ENCODE measurements at places on chromosomes 2 and 18.
A peak's percentile ranks its signal among the peaks of the same experiment; 100 is the strongest.

DNA sequence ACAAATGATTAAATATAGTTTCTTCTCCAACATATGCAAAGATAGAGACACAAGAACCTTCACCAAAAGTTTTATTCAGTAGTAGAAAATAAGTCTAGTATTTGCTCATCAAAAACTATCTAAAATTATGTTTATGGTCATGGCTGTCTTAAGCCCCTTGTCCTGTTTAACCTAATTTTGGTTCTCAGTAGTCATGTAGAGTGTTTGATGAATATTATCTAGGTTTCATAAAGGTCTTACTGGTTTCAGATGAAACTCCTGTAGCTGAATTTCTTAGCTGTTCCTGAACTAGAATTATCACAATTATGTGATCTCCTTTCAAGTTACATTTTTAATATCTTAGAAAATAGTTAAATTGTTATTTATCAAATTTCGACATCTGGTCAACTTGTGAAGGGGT lies 228.0 kb upstream of the SPHKAP start:
- no peak for DNase-seq

- no peak for DNase-seq
Observed at GRCh38 chr2:59888015-59888414, 665.4 kb downstream of the BCL11A start.

GRCh38 chr18:28176698-28176947 lies 307 bp downstream of the CDH2 start:
- DNase-seq = no peak

GRCh38 chr2:189254268-189254883 lies 74.8 kb upstream of the COL5A2 start:
- DNase-seq = no peak

GRCh38 chr2:10864251-10864650 lies 47.5 kb upstream of the KCNF1 start:
- DNase-seq = no peak

GRCh38 chr18:63683890-63684289 lies 18.9 kb upstream of the SERPINB11 start:
- no peak for DNase-seq

- DNase-seq = no peak
Observed at GRCh38 chr2:136246086-136246669, 128.2 kb upstream of the CXCR4 start.

DNA sequence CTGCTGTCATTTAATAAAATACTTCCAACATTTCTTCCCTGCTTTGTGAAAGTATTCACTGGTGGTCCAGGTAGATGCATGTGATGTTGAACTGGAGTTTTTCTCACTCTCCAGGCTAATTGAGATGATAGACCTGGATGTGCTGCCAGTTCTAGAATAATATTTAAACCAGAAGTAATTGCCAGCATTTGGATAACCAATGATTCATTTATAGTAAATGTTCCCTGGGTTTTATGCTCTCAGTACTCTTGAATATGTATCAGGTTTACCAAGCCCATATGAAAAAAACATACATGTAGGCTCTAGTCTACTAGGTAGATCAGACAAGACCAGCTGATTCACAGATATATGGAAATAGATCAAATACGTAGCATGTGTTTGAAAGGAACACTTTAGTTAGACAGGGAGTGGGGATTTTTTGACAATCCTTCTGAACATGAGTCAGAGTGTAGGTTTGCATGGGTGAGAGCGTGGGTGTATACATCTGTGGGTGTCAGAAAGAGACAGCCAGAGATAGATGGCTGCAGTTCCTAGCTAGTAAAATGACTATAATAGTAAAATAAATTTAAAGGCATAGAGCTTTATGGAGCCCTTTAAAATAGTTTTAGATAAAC lies 115.1 kb downstream of the NAB1 start:
- no peak for DNase-seq

DNA sequence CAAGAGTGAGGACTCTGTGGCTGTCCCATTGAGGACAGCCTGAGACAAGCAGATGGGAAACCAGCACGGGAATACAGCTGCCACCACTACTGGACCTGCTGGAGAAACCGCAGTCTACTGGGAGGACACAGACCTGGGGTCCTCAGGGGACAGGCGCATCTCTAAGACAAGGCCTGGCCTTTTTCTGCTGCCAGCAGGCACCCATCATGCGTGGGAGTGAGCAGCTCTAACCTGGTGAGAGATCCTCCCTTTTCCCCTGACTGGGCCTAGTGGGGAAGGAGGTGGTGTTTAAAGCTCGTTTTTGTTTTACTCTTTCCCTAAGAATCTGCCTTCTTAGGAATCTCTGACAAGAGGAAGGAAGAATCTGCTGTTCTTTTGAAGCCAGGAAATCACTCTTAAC lies 36.6 kb downstream of the CYRIA start:
- no peak for DNase-seq

- no peak for DNase-seq
Observed at GRCh38 chr2:104432991-104433390, 420.9 kb upstream of the POU3F3 start.

- no peak for DNase-seq
Observed at GRCh38 chr2:135063210-135063609, 11.1 kb downstream of the RAB3GAP1 start.

- no peak for DNase-seq
Observed at GRCh38 chr2:58283931-58284330, 42.8 kb upstream of the FANCL start.

GRCh38 chr18:4004183-4004829 lies 450.8 kb downstream of the DLGAP1 start:
- no peak for DNase-seq

DNA sequence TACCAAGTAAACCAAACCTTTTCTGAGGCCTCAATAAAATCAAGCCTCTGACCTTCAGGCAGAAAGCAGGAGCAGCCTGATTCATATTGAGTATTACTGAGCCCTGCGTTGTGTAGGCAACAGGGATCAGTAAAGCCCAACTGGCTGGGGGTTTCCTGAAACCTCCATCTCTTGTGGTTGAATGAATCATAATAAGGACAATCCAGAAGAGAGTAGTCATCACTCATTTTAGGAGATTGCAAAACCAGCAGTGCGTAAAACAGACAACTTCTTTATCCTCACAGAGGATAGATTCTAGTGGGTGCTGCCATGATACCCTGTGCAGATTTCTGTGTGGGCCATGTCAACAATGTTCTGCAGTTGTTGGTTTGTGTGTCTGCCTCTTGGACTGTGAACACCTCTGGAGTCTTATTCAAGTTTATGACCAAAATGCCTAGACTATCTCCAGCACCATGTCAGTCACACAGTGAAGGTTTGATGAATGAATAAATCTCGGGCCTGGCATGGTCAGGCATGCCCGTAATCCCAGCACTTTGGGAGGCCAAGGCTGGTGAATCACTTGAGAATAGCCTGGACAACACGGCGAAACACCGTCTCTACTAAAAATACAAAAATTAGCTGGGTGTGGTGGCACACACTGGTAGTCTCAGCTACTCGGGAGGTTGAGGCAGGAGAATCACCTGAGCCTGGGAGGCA lies 51.8 kb upstream of the RAB27B start:
- peak; percentile 98 for DNase-seq

DNA sequence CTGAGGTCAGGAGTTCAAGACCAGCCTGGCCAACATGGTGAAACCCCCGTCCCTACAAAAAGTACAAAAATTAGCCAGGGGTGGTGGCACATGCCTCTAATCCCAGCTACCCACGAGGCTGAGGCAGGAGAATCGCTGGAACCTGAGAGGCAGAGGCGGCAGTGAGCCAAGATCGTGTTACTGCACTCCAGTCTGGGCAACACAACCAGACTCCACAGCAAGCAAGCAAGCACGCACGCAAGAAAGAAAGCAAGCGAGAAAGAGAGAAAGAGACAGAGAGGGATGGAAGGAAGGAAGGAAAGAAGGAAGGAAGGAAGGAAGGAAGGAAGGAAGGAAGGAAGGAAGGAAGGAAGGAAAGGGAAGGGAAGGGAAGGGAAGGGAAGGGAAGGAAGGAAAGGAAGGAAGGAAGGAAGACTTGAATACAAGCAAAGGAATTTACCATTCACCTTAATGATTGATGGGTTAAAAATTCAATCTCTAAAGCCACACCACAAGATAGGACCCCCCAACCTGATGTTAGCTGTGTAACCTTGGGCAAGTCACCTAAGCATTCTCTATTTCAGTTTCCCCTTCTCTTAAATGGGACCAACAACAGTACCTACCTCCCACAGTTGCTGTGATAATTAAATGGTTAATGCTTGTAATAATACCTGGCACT lies 181.7 kb downstream of the ATAD2B start:
- DNase-seq = no peak

- no peak for DNase-seq
Observed at GRCh38 chr2:32235315-32235714, 29.4 kb downstream of the NLRC4 start.

- DNase-seq = no peak
Observed at GRCh38 chr18:600107-600506, 3.3 kb downstream of the CLUL1 start.

- no peak for DNase-seq
Observed at GRCh38 chr18:54173980-54174630, 50.4 kb downstream of the MBD2 start.

- no peak for DNase-seq
Observed at GRCh38 chr2:133690780-133691179, 122.5 kb upstream of the NCKAP5 start.

- DNase-seq = no peak
Observed at GRCh38 chr2:85061896-85062295, 71.3 kb upstream of the TCF7L1 start.

- DNase-seq = no peak
Observed at GRCh38 chr2:170813611-170814532, 2.8 kb upstream of the GAD1 start.

- DNase-seq = no peak
Observed at GRCh38 chr2:136030406-136030805, 45.0 kb upstream of the DARS1 start.

- DNase-seq = no peak
Observed at GRCh38 chr2:128095201-128095600, 4.2 kb downstream of the UGGT1 start.

DNA sequence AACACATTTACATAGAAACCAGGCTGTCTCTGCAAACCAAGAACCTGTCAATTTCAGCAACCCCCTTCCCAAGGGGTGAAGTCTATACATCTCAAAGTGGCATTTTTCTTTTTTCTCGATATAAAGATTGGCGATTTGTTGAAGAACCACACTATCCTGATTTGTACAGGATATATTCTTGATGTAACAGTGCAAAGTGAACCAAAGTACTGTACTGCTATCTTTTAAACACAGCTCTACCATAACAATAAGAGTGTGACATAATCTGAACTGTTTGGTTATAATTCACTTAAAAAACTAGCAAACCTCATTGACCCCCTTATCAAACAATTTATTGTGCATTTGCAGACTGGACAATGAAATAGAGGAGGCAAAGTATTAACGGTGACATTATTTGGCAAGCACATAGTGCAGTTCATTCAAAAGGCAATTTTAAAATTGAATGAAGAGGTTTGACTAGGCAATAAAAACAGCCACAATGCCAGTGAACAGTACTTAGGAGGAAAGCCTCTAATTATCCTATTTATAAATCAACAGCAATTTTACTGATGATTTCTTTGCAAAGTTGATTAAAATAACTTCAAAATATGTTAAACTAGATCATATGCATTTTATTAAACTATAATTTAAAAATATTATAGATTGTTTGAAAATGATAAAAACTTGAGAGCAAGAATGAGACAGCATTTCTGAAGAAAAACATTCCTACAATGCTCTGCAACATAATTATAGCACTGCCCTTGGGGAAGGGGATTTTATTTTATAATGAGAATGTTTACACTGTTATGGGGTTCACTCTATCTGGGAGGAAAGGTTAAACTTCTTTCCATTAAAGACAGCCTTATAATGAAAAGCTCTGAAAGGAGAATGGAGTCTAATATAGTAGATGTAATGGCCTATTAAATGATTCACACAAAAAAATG lies 440.9 kb downstream of the ZEB2 start:
- DNase-seq = no peak

DNA sequence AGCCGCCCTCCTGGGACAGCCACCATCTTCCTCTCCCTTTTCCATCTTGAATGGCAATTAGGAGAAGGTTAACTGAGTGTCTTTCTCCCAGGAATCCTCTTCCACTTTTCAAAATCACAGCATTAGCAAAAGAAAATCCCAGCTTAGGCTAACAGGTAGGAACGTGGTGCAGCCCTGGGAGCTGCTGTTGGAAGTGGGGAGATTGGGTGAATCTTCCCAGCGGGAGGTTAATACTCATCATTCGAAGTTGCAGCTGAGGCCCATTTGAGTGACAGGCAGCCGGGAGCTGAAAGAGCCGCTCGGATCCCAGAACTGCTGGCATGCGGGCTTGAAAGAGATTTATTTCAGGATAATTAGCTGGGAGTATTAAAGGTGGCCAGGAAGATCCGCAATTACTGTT lies 306.0 kb downstream of the BCL11A start:
- no peak for DNase-seq

GRCh38 chr2:3728104-3729054 lies 25.0 kb downstream of the DCDC2C start:
- no peak for DNase-seq

GRCh38 chr2:64730551-64731262 lies 77.0 kb upstream of the SERTAD2 start:
- peak; percentile 7 for DNase-seq

- no peak for DNase-seq
Observed at GRCh38 chr18:55246278-55246677, 287.0 kb upstream of the CCDC68 start.

GRCh38 chr18:48002933-48003365 lies 72.5 kb upstream of the SMAD2 start:
- peak; percentile 91 for DNase-seq

DNA sequence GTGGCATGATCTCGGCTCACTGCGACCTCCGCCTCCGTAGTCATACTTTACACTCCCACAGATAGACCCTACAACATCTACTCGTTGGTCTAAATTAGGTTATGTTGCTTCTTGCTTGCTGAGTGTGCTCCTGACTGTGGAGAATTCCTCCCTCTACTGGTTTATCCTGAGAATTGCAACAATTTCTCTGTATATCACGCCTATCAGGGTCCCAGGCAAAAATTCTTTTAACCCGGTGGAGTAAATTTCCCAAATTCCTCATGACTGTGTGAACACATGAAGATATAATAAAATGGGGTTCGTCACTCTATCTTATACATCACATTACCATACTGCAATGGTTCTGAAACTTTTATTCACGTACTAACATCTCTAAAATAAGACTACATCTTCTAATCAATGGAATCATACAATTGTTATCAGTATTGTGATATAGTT lies 156.7 kb downstream of the EVA1A start:
- DNase-seq = peak; percentile 7

GRCh38 chr2:31089645-31090044 lies 48.6 kb downstream of the GALNT14 start:
- no peak for DNase-seq

DNA sequence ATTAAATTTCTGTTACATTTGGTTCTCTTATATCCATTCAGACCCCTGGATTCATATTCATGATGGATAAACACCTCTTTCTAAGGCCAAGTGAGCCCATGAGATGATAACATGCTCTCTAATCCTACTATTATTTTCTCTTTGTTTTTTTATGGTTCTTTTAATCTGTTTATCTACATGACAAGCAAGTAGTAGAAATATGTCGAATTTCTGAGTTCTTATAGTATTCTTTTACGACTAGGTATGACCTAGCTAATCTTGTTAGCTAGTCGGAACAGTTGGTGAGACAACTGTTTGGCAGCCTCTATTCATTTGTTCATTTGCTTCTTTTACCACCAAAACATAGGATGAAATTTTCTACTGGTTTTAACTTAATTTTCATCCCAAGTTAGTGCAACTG lies 98.1 kb upstream of the SCG2 start:
- DNase-seq = no peak

All from kidney epithelial cell (primary cell).